ENCODE measurements at places on chromosomes 1 and 21.

DNA sequence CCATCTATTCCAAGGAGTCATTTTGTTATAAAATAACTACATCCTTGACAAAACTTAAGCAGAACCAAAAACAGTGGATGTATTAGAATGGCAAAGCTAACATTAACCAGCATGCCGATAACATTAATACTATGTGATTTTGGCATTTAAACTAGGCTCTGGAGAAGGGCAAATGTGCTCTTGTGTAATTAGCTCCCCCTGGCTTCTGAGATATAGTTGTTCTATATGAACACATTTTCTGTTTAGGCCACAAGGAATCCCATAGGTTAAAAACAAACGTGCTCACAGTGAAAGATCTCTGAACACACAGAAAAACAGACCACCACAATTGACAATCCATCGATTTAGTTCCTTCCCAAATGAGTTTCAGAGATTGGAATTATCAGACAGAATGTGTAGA is 57.4 kb upstream of the TARS2 start:
- DNase-seq = peak; percentile 8

- no peak for DNase-seq
Measured at GRCh38 chr1:63884486-63884885, 110.7 kb downstream of the ROR1 start.

GRCh38 chr1:77642196-77642595 is 40.3 kb downstream of the ZZZ3 start:
- peak; percentile 39 for DNase-seq

- no peak for DNase-seq
Measured at GRCh38 chr1:104266612-104267011, 516.9 kb downstream of the AMY1C start.

DNA sequence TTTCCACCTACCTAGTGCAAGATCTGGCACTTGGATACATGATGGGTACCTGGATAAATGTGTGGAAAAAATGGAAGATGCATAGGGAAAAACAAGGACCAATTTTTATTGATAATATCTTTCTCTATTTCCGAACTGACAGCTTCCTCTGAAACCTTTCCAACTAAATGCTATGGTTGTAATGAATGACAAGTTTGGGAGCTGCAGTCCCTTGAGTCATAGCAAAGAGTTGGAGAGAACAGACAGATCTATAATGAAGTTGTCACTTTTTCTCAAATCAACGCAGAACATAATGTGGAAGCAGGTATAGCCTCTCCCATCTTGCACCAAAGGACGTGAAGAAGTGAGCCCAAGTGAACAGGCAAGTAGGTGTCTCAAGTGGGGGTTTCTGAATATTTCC is 296.5 kb upstream of the KAZN start:
- no peak for DNase-seq

DNA sequence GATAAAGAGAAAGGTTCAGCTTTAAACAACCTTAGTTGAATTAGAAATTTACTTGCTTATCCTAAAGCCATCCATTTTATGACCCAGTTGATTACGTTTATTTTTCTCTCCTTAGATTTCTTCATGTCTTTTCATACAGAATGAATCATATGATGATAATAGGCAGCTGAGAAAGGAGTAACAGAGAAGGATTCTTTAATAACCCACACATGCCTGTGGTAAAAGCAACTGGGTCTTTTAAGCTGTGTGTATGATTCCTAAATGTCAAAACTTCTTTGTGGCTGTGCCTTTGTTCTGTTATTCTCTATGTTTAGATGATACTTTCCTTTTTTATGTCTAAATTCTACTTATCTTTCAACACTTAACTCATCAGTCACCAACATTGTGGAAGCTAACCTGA is 626.5 kb downstream of the NCAM2 start:
- DNase-seq = peak; percentile 84

GRCh38 chr1:220876511-220877376 is 2.5 kb upstream of the HLX start:
- peak; percentile 40 for DNase-seq

- DNase-seq = no peak
Measured at GRCh38 chr1:89952605-89953130, 42.2 kb upstream of the ZNF326 start.

DNA sequence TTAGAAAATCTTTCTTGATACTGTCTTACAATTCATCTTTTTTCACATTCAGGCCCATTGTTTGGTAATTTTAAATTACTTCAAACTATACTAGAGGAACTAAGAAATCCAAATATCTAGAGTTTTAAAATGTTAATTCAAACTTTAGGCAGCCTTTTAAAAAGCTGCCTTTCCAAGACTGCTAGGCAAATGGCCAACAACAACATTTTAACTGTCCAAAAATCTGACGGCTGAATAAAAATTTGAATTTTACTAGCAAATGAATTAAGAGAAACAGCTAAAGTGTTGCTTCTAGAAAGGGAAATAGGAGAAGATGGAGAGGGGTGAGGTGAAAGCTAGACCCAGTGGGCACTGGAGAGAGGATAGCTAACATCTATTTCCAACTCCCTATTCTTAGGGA is 17.2 kb downstream of the DPYD start:
- DNase-seq = peak; percentile 38

- no peak for DNase-seq
Measured at GRCh38 chr21:33136847-33137502, 67.0 kb downstream of the OLIG1 start.

DNA sequence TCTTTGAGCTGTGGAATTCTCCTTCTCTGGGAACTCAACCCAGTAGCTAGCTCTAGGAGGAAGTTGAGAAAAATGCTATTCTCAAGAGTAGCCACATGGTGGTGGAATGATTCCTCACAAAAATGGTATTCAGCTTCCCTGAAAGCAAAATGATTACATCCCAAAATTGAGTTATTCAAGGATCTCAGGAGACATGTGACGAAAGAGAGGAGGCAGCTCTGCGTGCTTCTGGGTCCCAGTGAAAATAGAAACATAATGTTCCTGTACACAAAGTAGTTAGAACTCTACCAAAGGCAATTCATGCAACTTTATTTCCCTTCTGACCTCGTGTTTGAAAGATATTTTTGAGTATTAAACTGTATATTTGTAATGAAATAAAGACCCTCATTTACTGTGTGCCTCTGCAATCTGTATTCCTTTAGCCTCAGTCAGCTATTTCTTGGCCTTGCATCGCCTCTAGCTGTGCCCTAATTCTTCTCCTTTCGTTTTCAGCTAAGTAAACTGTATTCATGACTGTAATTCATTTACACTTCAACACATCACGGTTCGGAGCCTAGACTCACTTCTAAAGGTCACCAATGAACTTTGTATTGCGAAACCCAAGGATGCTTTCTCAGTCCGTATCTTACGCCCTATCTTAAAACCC is 167.3 kb downstream of the FASLG start:
- peak; percentile 91 for DNase-seq

DNA sequence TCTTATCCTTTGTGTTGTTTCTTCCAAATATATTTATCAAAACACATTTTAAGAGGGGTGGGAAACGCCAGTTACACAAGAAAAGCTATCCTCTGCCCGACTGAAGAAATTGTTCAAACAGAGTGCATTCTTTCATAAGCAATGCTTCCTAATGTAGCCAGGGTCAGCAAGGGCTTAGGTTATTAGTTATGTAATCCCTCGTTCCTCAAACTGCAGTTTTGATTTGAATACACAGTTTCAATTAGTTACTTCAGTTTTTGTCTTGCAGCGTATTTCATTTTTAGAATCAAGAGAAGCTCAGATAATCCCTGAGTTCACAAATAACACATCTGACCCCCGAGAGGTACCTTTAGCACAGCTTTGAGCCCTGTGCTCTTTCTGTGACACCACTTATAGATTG is 141.7 kb upstream of the NRIP1 start:
- no peak for DNase-seq

DNA sequence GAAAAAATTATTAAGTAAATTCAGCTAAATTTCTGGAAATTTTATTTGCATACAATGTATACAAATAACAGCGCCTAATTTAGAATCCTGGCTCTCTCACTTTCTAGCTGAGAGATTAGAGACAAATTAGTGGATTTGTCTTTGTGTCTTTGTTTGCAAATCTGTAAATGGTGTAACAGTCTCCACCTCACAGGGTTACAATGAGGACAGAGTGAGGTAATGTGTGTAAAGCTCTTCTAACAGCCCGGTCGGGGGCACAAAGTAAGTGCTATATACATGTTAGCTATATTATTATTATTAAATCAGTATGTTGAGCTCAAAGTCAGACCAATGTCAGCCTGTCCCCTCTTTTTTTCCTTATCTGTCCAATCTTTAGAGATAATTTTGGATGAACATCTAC is 5.0 kb upstream of the ADAMTSL4 start:
- no peak for DNase-seq

GRCh38 chr1:89844241-89844807 is 23.5 kb downstream of the LRRC8D start:
- no peak for DNase-seq

- peak; percentile 73 for DNase-seq
Measured at GRCh38 chr1:155139895-155140629, at the start of gene DPM3. TSS of gene DPM3 (minus strand) at chr1:155140531. CDS start at chr1:155140240, 291 bp downstream.

- peak; percentile 42 for DNase-seq
Measured at GRCh38 chr21:37509802-37510393, 143.3 kb downstream of the DYRK1A start.

DNA sequence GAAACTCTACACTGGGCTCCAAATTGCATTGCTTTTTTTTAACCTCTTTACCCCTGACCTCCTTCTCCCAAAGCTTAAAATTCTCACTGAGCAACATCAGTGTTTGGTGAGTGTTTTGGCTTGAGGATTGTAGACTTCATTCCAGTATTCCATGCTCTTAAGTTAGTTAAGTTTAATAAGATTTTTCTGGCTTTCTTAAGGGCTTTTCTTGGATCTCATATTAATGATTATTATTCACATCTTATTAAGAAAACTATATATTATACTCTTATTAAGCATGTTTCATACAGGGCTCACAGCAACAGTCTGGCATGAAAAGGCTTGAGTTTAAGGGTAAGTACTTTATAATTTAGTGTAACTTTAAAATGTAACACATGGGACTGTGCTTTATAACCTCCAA is 141.8 kb downstream of the DISP1 start:
- DNase-seq = no peak

DNA sequence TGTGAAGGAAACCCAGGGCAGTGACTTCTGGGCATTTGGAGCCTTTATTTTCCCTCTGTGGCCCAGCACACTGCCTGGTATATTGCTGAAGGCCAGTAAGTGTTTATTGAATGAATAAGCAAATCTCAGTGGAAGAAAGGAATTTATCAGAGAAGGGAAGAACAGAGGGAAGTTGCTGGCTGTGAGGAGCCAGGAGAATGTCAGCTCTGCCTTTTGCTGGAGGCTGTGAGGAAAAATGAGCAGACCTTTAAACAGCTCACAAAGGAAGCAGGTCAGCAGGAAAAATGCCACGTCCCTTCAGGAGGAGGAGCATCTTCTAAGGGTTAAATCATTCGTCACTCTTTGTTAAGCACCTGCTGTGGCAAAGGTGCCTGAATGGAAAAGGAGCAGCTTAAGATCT is 75.9 kb downstream of the GIPC2 start:
- DNase-seq = no peak

DNA sequence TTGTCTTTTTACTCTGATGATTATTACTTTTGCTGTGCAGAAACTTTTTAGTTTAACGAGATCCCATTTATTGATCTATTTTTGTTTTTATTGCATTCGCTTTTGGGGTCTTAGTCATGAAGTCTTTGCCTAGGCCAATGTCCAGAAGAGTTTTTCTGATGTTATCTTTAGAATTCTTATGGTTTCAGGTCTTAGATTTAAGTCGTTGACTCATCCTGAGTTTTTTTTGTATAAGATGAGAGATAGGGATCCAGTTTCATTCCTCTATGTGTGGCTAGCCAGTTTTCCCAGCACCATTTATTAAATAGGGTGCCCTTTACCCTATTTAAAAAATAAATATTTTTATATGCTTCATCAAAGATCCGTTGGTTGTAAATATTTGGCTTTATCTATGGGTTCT is 13.2 kb downstream of the MAN1C1 start:
- DNase-seq = peak; percentile 29

- DNase-seq = peak; percentile 94
Measured at GRCh38 chr1:150192012-150192411, 42.3 kb downstream of the PLEKHO1 start.

GRCh38 chr21:14615359-14615974 is 69.4 kb upstream of the SAMSN1 start:
- peak; percentile 17 for DNase-seq

DNA sequence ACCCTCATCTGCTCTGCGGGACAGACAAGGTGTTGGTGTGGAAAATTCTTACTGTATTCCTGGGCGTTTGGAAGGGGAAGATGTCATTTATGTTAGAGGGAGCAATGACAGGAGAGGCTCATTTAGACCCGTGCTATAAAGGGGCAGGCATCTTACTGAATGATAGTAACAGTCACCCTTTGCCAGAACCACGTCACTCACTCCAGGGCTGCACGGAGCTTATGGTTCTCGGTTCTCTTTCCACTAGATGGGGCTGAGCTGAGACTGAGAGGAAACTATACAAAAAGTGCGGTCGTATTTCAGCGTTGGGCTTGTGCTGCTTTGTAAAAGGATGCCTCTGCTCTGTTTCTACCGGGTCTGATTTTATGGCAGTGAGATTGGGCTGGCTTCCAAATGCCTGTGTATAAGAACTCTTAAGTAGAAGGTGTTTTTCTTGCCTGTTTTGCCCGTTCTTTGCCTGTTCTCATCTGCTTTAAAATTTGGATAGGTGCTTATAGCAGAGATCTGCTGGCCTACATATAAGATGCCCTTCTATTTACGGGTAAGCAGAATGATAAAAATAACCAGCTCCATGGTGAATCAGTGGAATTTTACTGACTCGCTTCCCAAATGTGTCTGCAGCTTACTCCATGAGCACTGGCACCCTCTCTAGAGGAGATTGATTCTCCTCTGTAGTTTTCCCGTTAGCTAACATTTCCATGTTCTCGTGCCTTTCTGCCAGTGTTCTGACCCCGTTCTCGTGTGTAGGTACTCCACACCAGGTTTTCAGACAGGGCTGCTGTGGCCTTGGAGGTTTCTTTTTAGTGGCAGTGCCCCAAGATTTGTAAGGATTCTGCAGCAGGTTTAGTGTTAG is 55.9 kb downstream of the MRPS6 start:
- DNase-seq = peak; percentile 92

DNA sequence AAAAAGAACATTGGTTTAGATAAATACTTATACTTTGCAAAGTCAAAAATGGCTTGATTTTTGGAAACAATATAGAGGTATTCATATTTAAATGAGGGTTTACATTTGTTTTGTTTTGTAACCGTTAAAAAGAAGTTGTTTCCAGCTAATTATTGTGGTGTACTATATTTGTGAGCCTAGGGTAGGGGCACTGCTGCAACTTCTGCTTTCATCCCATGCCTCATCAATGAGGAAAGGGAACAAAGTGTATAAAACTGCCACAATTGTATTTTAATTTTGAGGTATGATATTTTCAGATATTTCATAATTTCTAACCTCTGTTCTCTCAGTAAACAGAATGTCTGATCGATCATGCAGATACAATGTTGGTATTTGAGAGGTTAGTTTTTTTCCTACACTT is 65.3 kb upstream of the SAMD13 start:
- DNase-seq = no peak

DNA sequence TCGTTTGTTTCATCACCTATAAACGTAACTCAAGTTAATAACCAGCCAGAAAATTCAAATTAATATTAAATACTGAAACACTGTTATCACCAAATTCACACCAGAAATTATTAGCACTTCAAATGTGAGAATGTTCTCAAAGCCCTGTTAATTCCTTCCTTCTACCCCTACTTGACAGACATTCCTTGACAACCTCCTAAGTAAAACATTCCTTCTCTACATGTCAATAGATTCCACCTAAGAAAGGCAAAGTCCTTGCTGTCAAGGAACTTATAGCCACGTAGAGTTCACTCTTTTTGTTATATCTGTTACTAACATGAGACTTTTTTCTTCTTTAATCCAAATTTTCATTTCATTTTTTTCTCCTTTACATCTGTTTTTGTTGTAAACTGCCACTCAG is 441.5 kb downstream of the SMYD3 start:
- no peak for DNase-seq

GRCh38 chr1:84632673-84633434 is 57.4 kb downstream of the SSX2IP start:
- DNase-seq = peak; percentile 74
